ENCODE measurements at places on chromosomes 12 and 14.

DNA sequence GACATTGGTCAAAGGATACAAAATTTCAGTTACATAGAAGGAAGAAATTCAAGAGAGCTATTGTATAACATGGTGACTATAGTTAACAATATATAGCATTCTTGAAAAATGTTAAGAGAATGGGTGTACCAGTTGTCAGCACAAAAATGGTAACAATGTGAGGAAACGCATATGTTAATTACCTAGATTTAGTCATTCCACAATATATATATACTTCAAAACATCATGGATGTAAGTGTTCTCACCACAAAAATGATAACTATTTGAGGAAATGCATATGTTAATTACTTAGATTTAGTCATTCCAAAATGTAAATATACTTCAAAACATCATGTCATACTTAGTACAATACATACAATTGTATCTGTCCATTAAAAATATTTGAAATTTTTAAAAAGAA, 540.4 kb upstream of the MGAT4C start:
- no peak for DNase-seq

GRCh38 chr14:67519406-67519805, 13.7 kb upstream of the PLEKHH1 start:
- DNase-seq: no peak

GRCh38 chr12:117148642-117149041, 41.6 kb downstream of the FBXO21 start:
- DNase-seq: no peak

DNA sequence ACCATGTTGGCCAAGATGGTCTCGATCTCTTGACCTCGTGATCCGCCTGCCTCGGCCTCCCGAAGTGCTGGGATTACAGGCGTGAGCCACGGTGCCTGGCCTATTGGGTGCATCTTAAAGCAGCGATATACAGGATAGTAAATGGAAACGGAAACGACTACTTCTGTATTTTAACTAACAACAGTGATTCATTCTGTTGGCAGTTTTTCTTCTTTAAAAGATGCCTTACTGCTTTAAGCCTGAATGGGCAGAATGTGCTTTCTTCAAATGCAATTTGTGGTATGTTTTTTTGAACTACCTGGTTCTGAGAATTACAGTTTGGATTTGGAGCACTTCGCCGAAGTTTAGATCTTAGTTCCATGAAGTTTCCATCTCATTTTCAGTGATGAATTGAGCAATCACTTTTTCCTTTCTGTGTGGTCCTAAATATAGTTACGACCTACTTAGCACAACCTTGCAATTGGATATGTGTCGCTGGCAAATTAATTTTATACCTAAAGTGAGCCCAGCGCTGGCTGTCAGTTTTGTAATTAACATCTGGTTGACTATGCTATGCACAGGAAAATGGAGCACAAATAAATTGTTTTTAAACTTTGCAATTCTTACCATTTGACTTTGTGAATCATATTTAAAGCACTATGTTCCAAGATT, 53.6 kb upstream of the EIF5 start:
- DNase-seq: no peak

DNA sequence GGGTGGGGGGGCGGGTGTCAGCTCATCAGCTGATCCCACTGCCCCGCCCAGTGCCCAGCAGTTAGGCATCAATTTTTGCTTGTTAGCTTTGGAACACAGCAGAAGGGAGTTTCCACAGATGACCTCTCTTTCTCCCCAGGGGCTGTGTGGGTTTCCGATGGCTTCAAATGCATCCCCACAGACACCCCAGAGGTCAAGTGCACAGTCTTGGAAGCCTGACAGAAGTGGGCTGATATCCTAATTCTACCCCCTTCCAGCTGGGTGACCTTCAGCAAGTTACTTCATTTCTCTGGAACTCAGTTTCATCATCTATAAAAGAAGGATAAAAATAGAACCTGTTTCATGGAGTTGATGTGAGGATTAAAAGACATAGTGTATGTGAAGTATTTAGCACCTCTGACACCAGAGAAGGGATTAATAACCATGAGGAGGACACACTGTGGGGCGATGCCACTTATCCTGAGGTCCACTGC, 22.0 kb downstream of the TTC9 start:
- DNase-seq: no peak

- no peak for DNase-seq
These were observed 44.8 kb downstream of the RHOJ start for GRCh38 chr14:63249092-63249491.

DNA sequence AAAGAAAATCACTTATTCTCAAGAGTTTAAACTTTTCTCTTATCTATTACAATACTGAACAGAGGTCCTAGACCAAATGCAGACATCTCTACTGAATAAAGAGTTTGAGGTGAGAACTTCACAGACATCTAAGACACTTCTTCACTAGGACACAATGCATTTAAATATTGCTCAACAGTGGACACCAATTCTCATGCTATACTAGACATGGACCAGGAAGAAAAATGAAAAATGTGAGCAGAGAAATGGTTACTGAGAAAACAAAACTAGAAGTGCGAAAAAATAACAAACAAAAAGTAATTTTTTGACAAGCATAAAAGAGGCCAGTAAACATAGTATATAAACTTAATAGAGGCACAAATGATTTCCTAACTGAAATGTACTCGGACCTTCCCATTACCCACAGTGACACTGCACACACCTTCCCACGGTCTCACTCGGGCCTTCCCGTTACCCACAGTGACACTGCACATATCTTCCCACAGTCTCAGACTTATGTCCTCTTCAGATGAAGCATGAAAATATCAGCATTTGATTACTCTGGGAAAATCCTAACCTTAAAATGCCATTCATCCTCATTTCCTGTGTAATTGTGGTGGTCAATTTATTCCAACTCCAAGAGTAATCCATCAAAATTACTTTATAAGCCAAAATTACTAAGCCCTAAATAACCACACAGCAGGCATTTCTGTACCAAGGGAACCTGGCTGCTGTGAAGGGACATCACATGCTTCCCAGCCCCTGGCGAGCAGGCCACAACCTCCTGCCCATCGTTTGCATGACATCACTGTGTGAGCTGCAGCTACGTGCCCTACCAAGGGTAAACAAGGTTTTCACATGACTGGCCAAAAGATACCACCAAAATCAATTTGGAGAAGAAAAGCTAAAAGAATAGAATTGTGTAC, 6.4 kb downstream of the SLC15A4 start:
- DNase-seq: no peak

DNA sequence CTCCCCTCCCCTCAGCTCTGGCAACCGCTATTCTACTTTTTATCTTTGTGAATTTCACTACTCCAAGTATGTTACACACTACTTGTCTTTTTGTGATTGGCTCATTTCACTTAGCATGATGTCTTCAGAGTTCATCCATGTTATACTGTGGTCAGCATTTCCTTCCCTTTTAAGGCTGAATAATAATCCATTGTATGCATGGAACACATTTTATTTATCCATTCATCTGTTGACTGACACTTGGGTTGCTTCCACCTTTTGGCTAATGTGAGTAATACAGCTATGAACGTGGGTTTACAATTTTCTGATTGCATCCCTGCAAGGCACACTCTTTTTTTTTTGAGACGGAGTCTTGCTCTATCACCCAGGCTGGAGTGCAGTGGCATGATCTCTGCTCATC, 53.0 kb upstream of the FUT8 start:
- DNase-seq: no peak

DNA sequence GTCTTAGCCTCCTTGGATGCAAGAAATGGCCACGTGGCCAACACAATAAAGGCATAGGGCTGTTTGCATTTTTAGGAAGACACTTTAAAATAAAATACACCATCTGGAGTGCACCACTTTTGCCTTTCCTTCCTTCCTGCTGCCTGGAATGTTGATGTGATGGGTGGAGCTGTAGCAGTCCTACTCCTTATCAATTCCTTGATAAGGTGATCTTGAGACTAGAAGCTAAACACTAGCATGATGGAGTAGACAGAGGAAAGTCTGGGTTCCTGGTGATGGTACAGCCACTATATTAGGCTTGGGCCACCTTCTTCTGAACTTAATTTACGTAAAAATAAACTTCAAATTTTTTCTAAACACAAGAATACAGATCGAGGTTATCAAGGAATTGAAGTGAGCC, 2.9 kb upstream of the GLT1D1 start:
- DNase-seq: no peak

GRCh38 chr12:42145552-42146215, 1.0 kb upstream of the GXYLT1 start:
- peak; percentile 19 for DNase-seq

GRCh38 chr14:101355284-101355683, 206.0 kb upstream of the DIO3 start:
- DNase-seq: no peak

DNA sequence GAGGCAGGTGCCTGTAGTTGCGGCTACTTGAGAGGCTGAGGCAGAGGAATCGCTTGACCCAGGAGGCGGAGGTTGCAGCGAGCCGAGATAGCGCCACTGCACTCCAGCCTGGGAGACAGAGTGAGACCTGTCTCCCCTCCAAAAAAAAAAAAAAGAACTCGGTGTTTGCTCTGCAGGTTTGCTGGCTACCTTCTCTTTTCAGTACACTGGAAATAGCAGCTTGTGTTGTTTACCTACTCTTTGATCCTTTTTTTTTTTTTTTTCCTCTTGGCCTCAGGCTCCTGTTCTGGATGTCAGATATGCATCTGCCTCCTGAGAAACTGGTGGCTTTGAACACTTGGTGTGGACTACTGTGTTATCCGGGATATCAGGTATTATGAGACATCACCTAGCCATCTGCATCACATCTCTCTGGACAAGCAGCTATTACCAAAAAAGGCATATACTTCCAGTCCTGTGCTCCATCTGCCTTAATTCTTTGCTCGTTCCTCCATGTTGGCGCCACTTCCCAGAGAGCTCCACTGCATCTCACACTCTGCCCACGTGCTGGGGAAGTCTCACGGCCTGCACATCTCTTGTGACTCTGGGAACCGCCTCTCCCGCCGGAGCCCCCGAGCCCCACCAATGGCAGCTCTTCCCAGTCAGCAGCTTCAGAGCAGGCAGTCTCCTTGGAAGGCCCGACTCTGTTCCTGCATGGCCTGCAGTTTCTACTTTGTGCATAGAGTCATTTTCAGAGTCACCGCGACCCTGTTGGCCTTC, 50.9 kb upstream of the TRAF3 start:
- DNase-seq: no peak

- DNase-seq: no peak
These were observed 1.5 kb upstream of the HRK start for GRCh38 chr12:116882742-116883141.

- DNase-seq: no peak
These were observed 1882.8 kb upstream of the SEL1L start for GRCh38 chr14:83416476-83416875.

- no peak for DNase-seq
These were observed 43.2 kb downstream of the MYBPC1 start for GRCh38 chr12:101637936-101638335.

GRCh38 chr12:98575013-98575412, 18.5 kb upstream of the SLC25A3 start:
- no peak for DNase-seq

- DNase-seq: no peak
These were observed 118.9 kb upstream of the SFSWAP start for GRCh38 chr12:131591714-131592709.

DNA sequence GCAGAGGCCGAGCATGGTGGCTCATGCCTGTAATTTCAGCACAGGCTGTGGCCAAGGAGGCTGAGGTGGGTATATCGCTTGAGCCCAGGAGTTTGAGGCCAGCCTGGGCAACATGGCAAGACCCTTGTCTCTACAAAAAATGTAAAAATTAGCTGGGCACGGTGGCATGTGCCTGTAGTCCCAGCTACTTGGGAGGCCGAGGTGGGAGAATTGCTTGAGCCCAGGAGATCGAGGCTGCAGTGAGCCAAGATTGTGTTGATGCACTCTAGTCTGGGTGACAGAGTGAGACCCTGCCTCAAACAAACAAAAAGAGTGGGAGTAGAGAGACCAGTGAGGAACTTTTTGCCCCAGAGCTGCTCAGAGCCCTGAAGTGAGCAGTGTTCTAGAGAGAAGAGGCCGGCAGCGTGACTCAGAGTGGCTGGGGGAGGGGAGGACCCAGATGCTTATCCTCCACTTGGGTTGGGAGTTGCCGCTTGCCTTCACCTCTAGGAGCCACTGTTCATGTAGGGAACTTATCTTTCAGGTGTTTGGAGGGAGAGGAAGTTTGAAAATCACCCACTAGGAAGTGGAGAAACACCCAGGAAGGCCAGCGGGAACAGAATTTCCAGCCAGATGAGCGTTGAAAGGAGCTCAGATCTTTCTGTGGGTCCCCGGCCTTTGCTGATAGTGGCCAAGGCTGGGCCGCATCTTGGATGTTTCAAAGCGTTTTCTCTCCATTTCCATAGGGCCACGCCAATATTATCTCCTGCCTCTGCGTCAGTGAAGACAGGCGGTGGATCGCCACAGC, 15.3 kb downstream of the CFAP251 start:
- peak; percentile 74 for DNase-seq

- DNase-seq: no peak
These were observed 204.9 kb upstream of the RMST start for GRCh38 chr12:97257726-97258125.

DNA sequence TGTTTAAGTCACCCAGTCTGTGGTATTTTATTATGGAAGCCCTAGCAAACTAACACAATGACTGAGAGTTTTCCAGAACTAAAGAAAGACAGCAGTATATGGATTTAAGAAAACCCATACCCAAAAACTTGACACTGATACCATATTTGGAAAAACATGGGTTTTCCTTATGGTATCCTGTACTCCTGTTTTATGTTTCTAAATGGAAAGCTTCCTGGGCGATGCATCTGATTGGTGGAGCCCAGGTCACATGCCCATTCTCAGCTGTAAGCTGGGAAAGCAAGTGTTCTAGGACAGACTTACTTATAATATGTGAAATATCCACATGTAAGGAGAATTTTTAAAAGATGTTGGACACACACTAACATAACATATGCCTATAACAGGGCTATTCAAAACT, 4.5 kb upstream of the RNASE4 start:
- peak; percentile 48 for DNase-seq

GRCh38 chr14:73749706-73750530, 35.7 kb upstream of the PNMA1 start:
- DNase-seq: no peak

- DNase-seq: no peak
These were observed 3.1 kb downstream of the LHX5 start for GRCh38 chr12:113468365-113469223.

- DNase-seq: no peak
These were observed 15.3 kb downstream of the SNX6 start for GRCh38 chr14:34614638-34615037.

DNA sequence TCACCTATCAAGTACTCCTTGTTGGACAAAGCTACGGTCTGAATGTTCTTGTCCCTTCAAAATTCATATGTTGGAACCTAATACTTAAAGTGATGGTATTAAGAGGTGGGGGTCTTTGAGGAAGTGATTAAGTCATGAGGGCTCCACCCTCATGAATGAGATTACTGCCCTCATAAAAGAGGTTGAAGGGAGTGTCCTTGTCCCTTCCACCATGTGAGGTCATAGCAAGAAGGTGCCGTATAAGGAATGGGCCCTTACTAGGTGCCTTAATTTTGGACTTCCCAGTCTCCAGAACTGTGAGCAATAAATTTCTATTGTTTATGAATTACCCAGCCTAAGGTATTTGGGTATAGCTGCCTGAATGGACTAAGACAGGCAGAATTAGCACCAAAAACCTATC, 191.1 kb upstream of the NUDT4 start:
- no peak for DNase-seq

GRCh38 chr14:91330856-91331255, 86.4 kb upstream of the GPR68 start:
- no peak for DNase-seq
